Amniotic stem cell (primary cell): ENCODE measurements at places on chromosomes 7 and 10.

DNA sequence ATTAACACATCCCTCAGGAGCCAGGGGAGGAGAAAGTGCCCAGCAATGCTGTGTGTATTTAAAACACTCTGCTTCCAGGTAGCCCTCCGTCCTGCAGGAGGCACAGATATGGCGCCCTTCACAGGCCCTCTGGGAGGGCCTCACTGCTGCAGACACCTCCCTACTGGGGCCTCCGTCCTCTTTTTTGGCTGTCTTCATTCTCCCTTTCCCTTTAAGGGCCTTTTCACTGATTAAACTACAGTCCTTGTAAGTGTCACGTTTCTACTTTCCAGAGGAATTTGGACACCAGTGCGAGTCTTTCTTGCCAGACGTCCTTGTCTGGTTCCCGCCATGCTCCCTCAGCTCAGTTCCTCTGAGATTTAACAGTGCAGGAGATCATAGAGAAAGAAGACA lies 39.7 kb upstream of the MKRN1 start:
- DNase-seq = no peak

- no peak for DNase-seq
Measured at GRCh38 chr10:88207121-88207546, 343.7 kb downstream of the PTEN start.

DNA sequence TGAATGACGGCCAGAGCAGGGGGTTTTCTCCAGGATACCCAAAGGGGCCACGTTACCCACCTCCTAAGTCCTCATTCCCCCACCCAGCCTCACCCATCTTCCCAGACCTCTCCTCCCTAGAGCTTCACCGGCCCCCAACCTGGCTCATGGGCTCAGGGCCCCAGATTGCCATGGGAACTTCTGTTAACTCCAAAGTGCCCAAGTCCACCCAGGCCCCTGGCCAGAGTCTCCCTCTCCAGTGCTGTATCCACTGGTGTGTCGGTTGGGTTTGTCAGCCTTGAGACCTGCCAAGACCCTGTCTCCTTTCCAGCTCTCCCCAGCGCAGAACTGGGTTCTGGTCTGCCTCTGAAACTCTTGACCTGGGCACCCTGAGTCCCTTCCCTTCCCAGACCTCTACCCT lies 37.1 kb upstream of the ZMIZ2 start:
- no peak for DNase-seq

- DNase-seq = no peak
Measured at GRCh38 chr10:43353495-43354329, 17.7 kb upstream of the FXYD4 start.

GRCh38 chr7:2273866-2274265 lies 31.8 kb downstream of the NUDT1 start:
- DNase-seq = no peak

- no peak for DNase-seq
Measured at GRCh38 chr10:132497063-132497680, 40.4 kb upstream of the INPP5A start.

- peak; percentile 46 for DNase-seq
Measured at GRCh38 chr7:40749877-40750276, 615.1 kb downstream of the SUGCT start.

GRCh38 chr10:49379596-49380410 lies 16.1 kb downstream of the DRGX start:
- DNase-seq = no peak

GRCh38 chr7:28847176-28847575 lies 111.0 kb downstream of the TRIL start:
- DNase-seq = no peak

DNA sequence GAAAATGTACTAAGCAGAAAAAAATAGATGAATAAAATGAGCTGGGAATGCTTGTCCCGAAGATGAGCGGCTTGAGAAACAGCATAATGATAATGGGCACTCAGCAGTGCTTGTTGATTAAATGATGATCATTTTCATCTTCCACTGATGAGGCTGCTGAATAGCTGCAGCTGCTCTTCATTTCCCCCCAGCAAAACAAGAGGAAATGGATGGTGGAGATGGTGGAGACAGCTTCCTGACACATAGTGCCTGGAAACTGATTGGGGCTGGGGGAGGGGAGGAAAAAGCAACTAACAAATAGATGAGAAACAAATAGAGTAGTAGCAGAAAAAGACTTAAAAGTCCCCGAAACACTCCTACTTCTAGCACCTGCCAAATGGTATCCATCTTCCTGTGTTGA lies 41.4 kb downstream of the MRC1 start:
- no peak for DNase-seq

DNA sequence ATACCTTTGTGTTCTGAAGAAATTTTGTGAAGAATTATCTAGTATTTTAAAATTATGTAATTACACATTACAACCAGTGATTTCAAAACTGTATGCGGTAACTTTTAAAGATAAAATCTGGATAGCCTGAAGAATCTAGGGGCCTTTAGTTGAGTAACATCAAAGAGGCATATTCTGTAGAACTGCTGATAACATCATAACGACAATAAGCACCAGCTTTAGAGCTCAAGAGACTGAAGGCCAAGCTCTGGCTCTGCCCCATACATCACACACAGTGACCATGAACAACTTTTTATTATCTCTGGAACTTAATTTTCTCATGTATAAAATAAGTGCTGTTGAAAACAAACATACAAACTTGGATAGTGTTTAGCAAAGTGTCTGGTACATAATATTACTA lies 121.1 kb upstream of the RHOBTB1 start:
- no peak for DNase-seq

- no peak for DNase-seq
Measured at GRCh38 chr10:61066661-61067344, 122.8 kb upstream of the RHOBTB1 start.

DNA sequence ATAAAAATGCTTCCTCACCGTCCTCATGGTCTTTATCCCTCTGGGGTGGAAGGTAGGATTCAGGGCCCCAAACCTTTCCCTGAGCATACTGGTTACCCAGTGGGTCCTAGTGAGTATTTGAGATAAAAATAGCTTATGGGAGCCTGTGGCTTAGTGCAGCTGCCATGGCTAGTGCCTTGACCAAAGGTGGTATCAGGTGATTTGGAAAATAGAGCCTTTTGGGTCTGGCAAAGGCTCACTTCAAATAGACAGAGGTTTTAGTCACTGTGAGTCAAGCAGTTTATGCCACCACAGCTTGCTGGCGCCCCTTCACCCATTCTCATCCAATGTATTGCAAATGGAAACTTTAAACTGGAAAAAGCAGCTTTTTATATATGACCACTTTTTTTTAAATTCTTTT lies 30.4 kb downstream of the PLAU start:
- DNase-seq = no peak

GRCh38 chr7:134374291-134374690 lies 57.6 kb upstream of the SLC35B4 start:
- DNase-seq = no peak

- DNase-seq = peak; percentile 37
Measured at GRCh38 chr10:59079386-59080226, 96.8 kb upstream of the PHYHIPL start.

- DNase-seq = no peak
Measured at GRCh38 chr7:22268884-22269421, 88.0 kb downstream of the RAPGEF5 start.

- DNase-seq = no peak
Measured at GRCh38 chr7:139330333-139331030, 10.7 kb upstream of the FMC1 start.

DNA sequence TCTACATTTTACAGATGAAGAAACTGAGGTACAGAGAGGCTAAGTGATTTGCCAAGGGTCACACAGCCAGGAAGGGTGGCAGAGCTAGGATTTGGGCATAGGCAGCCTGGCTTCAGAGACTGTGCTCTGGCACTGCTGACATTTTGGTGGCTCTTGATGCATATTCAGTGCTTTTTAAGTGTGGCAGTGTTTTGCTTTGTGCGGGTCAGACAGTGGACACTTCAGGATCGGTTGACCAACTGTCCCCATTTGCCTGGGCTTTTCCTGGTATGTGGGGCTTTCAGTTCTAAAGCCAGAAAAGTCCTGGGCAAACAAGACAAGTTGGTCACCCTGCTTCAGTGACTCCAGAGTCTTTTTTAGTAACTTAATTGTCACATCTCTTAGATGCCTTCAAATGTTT lies 35.0 kb downstream of the SUFU start:
- DNase-seq = no peak

DNA sequence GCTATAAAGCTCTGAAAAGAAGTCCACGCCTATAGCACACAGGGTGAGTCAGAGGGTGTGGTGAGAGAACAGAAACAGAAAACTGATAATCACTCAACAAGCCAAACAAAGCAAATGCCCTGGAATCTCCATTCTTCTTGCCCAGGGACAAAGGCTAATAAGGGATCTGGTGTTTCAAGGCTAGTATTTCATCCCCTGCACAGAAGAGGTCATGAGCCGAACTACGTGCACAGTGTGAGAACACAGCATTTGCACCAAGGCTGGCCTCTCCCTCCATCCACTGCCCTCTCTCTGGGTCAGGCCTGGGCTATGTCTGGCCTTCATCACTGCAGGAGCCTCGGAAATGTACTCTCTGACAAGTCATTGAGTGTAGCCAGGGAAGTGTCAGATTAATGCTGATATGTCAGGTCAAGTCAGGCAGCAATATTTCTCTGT lies 42.7 kb downstream of the PRR15 start:
- peak; percentile 22 for DNase-seq
